Stimulated activated CD4-positive, alpha-beta T cell treated with anti-CD3 and anti-CD28 coated beads, Interleukin-15, amount 100 ng/mL, for 48 hours (primary cell): ENCODE measurements at places on chromosomes 7 and 10.

DNA sequence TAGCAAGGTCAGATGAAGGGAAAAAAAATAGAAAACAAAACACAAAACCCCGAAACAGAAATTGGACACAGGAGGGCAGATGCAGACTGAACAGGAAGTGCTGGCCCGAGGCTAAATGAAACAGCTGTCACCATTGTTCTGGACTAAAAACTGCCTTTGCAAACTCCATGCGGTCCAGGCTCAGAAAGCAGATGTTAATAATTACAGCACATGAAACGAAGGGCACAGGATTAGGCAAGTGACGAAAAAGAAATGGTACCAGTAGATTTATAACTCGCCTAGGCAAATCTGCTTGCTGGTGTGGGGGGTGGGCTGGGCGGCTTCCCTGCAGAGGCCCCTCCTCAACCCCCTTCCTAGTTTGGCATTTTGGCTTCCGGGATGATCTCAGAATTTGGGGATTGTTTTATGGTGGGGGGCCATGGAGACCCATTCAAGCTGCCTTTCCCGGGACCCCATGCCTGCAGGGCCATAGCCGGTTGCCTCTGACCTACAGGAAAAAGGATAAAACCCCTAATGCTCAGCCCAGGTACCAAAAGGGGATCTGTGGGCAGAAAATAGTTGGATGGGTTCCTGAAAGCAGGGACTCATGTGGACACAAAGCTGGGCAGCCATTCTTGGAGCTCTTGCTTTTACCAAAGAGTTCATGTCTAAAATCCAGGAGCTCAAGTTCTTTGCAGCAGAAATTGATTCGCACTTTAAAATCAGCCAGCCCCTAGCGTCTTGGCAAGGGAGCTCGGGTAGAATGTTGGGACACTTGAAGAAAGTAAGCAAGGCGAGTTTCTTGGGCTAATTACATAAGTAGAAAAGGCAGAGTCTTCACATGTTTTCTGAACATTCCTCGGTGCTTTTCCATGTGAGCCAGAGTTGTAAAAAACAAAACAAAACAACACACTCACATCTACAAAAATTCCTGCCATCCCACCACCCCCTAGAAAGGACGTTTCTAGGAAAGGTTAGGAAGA lies 39.0 kb upstream of the EMX2 start:
- no peak for DNase-seq

DNA sequence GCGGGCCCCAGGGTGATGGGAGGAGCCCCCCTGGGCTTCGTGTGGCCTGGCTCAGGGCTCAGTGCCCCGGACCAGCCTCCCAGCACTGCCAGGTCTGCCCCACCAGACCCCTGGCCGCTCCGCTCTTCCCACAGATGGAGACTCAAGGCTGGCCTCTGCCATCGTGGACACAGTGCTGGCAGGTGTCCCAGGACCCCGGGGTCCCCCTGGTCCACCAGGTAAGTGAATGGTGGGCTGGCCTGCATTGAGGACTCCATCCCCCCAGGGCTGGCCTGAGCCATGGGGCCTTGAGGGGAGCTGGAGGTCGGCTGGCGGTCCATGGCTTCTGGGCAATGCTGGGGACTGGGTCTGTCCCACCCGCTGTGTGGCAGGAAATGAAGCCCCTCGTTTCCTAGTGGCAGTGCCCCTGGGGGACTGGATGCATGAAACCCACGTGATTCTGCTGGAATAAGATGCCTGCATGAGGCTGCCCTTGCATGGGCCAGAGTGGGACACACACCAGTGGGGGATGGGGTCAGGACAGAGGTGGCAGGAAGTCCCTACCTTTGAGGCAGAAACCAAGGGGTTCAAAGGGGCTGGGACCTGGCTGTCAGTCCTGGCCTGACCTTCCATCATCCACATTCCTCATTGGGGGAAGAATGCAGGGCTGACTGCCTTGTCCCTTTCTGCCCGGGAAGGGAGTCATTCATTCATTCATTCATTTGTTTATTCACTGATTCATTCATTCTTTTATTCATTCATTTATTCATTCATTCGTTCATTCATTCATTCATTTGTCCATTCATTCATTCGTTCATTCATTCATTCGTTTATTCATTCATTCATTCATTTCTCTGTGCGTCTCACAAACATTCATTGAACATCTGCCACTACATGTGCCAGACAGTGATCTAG lies 81.8 kb downstream of the MYL10 start:
- DNase-seq, result no peak

DNA sequence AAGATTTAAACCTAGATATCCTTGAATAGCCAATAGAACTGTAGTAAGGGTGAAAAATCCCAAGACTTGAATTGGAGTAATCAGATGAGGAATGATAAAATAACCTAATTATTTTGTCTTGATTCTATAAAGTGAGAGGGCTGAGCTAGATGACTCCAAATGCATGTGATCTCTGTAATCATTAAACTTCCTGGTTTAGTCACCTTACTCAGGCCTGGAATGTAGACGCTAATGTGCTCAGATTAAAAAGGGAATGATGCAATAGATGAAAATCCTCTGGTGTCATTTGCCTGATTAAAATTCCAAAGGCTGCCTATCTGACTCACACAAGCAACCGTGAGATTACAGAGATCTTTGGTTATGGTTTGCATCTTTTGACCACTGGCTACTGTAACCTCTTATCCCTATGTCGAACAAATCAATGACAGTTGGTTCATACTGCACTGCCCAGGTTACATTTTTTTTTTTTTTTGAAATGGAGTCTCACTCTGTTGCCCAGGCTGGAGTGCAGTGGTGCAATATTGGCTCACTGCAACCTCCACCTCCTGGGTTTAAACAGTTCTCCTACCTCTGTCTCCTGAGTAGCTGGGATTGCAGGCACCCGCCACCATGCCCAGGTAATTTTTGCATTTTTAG lies 2.9 kb upstream of the HKDC1 start:
- no peak for DNase-seq

GRCh38 chr10:73840403-73841060 lies 29.1 kb upstream of the NDST2 start:
- DNase-seq, result no peak

- no peak for DNase-seq
Observed at GRCh38 chr10:101235766-101236165, 6.5 kb upstream of the LBX1 start.
